CD4-positive, alpha-beta T cell treated with Interleukin-21 for 1 hour (primary cell): ENCODE measurements at places on chromosomes 7 and 10.

DNA sequence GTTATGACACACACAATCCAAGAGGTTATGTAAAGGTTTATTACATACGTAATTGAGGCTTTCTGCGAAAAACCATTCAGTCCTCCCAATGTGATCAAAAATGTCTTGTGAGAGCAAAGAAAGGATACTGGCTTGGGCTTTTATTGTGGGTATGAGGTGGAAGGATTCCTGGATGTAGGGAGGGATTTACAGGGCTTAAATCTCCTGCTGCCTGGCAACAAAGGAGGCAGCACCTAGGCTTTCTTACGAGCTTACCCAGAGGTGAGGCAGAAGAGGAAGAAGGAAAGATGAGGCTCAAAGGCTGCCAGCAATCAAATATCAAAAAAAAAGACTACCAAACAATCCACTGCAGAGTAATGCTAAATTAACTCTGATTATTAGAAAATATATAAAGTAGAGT lies 1149.5 kb upstream of the POT1 start:
- no peak for DNase-seq

- DNase-seq: no peak
These were observed 280.8 kb downstream of the DPP6 start for GRCh38 chr7:154332811-154333580.

DNA sequence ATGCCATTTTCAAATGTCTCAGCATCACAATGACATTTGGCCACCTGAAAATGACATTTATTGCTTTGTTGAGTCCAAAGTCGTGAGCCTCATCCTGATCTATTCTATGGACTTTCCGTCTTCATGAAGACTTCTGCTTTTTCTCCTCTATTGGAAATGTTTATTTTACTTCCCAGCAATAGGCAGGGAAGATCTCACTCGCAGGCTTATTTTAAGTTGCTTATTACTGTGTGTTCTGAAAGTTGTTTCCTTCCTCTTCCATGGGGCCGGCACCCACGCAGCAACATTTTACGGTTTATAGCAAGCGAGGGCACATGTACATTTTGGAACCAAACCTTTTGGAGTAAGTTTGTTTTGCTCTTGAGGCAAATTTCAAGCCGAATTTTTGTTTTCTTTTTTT lies 221.0 kb upstream of the KLF6 start:
- no peak for DNase-seq

DNA sequence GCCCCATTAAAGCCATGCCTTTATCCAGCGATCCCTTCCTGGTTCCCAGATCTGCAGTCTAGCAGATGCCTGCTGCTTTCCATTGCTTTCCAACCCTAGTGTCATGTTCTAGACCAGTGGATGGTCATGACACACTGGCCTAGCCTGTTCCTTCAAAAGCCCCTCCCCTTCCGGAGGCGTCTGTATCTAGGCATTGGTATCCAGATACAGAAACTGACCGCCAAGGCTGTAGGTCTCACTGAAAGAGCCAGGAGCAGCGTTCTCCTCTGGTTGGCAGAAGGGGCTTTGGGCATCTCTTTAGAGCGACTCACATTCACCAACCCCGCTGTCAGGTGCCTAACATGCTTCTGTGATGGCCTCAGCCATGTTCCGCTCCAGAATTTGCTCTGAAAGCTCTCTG lies 22.6 kb downstream of the JCAD start:
- DNase-seq: no peak

DNA sequence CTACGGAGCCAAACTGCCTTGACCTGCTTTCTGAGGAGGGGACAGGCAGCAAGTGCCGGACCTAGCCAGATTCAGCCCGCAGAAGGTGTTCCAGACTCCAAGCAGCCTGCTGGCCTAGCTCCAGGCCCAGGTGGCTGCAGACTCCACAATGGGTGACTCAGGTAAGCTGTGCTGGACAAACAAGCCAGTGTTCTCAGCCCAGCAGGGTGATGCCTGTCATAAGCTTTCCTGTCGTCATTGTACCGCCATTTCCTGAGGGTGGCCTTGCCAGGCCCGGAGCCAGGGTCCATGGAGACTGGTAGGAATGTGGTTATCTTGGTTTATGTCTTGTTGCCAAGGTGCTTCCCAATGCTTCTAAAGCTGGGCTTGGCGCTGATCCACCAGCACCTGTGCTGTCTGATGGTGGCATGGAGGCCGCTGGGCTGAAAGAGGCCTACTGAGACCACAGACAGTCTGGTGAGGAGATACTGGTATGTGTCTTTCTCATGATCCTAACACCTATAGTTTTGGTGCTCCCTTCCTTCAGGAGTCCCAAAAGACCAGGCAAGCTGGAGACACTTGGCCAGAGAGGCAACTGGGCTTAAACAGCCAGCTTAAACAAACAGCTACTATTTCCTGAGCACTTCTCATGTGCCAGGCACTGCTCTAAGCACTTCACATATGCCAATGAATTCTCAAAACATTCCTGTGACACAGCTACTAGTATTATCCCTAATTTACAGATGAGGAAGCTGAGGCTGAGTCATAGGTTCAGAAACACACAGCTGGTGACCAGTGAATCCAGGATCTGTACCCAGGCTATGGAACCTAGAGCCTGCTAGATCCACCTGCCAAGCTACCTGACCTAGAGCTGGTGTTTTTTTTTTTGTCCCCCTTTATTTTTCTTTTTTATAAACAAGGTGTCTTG lies 42.0 kb downstream of the ZC3HC1 start:
- no peak for DNase-seq

GRCh38 chr7:84568781-84569180 lies 374.2 kb upstream of the SEMA3A start:
- no peak for DNase-seq

- no peak for DNase-seq
These were observed 98.4 kb downstream of the SNX10 start for GRCh38 chr7:26390016-26390415.

DNA sequence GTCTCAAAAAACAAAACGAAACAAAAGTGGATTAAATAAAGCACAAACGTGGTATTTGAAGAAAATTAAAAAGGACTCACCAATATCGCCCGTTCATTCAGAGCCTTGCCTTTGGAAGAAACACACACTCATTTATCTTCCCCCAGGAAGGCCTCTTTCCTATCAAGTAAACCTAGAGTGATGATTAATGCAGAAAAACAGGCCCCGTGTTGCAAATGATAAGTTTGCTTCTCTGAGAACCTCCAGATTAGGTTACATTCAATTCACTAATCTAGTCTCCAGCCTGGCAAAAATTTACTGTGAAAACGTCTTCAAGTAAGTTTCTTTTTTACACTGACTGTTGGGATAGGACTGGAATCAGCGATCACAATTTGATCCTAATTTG lies 78.0 kb upstream of the C1GALT1 start:
- no peak for DNase-seq

GRCh38 chr7:85716353-85716752 lies 529.5 kb upstream of the SEMA3D start:
- DNase-seq: no peak

DNA sequence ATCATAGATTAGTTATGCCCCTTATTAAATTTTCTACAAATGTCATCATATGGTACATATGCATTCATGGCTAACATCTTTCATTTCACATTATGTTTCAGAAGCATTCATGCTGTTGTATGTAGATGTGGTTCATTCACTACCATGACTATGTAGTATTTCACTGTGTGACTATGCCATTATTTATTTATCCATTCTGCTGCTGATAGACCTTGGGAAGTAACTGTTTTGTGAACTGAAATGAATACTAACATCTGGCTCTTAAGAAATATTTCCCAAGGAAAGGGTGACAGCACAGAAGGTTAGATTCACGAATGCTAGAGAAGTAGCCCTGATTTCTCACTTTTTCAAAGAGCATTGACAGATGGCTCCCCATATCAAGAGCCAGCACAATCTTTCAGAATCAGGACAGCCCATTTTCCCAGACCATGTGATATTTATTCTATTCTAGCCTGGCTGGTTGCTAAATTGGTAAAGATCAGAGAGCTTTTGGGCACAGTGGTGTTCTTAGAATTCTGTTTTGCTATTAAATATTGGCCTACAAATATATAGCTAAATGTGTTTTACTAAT lies 157.4 kb downstream of the DYNC1I1 start:
- DNase-seq: no peak
